ENCODE measurements at places on chromosomes 5 and 9.

GRCh38 chr9:96158909-96159575 is 142.9 kb downstream of the HSD17B3 start:
- DNase-seq, result no peak

DNA sequence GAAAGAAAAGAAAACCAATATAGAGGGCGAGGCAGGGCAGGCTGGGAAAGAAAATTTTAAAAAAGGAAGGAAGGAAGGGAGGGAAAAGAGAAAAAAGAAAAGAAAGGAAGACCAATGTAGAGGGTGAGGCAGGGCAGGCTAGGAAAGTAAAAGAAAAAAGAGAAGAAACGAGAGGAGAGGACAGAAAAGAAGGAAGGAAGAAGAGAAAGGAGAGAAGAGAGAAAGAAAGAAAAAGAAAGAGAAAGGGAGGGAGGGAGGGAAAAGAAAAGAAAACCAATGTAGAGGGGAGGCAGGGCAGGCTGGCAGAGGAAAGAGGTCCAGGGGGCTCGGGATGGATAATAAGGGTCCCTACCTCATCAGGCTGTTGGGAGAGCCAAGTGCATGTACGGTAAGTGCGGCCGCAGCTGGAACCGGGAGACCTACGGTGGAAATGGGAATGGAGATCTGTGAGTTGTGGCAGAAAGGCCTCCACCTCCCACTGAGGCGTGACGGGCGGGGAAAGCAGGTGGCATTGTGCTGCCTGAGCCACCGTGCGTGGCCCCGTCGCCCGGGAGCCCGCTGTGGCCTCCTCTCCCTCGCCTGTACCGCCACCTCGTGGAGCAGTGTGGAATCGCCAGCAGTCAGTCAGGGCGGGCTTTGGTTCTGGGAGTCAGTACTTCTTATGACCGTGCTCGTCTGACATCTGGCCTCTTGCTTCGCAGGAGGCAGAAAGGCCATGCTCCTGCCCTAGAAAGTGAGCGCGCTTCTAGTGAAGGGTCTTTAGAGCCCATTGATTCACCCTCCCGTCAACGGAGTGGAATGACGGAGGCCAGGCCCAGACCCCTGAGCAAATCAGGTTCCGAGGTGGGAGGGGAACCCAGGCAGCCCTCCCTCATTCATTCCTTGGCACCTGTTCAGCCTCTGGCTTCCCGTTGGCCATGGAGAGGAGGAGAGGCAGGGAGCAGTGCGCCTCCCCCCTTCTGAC is 10.4 kb upstream of the NHP2 start:
- DNase-seq, result peak; percentile 95

DNA sequence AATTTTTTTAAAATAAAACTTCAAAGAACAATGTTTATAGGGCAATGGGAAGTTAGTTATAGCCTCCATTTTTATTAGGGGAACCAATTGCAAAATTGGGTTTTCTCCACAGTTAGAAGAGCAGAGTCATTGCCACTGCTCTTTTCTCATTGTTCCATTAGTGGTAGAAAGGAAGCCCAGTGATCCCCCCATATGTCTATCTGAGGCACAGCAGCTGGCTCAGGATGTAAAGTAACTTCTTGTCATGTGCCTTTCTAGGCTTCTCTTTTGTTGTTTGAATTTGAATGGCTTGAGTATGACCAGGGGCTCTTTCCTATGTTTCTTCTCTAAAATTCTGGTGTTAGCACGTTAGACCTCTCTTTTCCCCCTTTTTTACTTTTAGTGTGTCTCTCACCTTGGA is 61.2 kb downstream of the UBAP1 start:
- no peak for DNase-seq

DNA sequence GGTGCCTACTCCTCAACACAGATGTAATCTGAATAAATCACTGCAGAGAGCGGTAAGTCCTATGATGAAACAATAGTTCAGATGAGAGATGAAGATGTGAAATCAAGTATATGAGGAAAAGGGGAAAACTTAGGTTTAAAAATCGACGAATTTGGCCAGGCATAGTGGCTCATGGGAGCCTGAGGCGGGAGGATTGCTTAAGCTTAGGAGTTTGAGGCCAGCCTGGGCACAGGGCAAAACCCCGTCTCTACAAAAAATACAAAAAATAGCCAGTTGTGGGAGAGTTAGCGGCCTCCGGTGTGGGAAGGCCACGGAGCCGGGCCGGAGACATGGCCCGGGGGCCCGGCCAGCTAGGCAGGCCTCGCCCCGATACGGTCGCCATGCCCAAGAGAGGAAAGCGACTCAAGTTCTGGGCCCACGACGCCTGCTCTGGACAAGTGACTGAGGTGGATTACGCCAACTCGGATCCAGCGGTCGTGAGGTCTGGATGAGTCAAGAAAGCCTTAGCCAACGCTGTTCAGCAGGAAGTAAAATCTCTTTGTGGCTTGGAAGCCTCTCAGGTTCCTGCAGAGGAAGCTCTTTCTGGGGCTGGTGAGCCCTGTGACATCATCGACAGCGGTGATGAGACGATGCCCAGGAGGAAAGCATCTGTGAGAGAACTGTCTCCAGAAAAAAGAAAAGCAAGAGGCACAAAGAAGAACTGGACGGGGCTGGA is 62.8 kb upstream of the SUB1 start:
- no peak for DNase-seq

- DNase-seq, result peak; percentile 51
Measured at GRCh38 chr9:130834371-130835336, at the start of gene ABL1. TSS of gene ABL1 (plus strand) at chr9:130835254. CDS start at chr9:130835447, 193 bp downstream.

DNA sequence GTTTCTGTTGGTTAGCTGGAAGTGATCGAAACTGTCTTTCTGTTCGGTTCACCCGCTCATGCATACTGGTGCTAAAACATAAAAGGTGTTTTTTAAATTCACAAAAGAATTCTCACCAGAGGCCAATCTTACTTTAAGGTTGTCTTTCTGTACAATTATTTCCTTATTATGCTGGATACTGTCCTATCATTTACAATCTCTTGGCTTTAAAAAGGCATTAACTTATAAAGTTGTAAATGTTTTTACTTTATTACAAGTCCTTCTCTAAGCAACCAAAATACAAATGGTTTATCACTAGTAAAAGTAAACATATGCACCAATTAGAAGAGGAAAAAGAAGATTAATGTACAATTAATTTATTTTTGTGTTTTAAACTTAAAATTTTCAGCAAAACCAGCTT is 10.7 kb downstream of the CARNMT1 start:
- DNase-seq, result no peak

DNA sequence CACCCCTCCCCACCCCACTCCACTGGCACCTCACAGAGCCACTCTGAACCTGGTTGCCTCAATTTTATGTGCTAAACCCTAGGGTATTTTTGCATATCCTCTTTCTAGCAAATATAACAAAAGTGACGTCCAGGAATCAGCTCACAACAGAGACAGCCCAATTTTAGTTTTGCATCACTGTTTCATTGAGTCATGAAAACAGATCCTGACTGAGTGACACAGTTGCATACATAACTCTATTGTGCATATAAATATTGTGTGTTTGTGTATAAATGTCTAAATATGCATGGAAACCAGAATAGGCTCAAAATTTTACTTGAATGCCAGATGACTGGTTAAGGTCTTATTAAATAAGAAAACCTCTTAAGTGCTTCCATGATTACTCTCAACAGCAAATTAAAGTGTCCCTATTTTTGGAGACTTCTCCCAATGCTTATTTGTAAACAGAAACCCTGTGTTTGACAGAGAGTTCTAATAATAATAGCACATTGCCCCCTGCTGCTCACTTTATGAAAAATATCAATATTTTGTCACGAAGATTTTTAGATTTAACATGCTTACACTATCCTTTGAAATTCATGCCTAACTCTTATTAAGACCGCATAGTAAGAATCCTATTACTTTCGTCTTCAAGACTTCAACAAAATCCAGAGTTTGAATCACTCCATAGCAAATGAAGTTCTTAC is 75.5 kb upstream of the PRRC1 start:
- DNase-seq, result no peak

DNA sequence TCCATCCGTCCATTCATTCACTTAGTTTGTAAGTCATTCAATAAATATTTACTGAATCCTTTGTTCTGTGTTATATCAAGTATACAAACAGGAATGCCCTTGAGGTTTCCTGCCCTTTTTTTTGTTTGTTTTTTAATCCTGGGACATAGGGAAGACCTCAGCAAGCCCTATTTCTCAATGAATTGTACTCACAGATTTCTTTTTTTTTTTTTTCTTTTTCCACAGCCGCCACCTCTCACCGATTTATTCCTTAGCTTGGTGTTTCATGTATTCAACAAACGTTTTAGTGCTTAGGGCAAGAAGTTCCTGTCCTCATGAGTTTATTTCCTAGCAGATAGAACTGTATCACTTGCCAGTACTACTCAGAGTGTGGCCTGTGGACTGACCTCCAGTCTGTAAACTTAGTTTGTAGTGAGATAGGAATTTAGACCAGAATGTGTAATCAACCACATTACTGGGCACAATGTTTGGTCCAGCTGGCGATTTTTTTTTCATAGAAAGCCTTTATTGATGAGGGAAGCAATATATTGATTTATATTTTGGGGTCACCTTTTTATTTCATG is 35.4 kb upstream of the C5orf47 start:
- no peak for DNase-seq

GRCh38 chr9:133477992-133478850 is 678 bp downstream of the SLC2A6 start:
- no peak for DNase-seq

DNA sequence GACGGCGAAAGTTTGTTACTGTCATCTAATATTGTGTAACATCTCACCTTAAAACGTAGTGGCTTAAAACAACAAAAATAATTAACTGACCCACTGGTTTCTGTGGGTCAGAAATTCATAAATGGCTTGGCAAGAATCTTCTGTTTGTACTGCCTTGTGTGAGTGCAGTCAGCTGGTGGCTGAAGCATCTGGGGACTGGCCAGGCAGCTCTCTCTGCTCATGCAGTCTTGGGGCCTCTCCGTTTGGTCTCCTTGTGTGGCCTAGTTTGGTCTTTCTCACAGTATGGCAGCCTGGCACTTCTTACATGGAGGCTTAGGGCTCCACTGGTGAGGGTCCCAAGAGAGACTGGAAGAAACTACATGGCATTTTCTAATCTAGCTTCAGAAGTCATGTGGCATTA is 49.0 kb upstream of the CTXN3 start:
- DNase-seq, result no peak

DNA sequence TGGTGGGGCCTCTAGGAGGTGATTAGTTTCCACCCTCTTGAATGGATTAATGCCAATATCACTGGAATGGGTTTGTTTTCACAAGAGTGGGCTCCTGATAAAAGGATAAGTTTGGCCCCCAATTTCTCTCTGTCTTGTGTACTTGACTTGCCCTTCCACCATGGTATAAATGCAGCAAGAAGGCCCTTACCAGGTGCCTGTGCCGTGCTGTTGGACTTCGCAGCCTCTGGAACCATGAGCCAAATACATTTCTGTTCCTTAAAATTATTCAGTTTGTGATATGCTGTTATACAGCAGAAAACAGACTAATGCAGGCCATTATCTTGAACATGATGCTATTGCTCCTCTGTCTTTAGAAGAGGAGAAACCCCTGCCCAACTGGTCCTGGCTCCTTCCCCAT is 17.8 kb upstream of the BRD3 start:
- no peak for DNase-seq

GRCh38 chr5:74146796-74147195 is 493.7 kb downstream of the ENC1 start:
- no peak for DNase-seq

- no peak for DNase-seq
Measured at GRCh38 chr5:95410279-95410678, 19.1 kb downstream of the FAM81B start.

DNA sequence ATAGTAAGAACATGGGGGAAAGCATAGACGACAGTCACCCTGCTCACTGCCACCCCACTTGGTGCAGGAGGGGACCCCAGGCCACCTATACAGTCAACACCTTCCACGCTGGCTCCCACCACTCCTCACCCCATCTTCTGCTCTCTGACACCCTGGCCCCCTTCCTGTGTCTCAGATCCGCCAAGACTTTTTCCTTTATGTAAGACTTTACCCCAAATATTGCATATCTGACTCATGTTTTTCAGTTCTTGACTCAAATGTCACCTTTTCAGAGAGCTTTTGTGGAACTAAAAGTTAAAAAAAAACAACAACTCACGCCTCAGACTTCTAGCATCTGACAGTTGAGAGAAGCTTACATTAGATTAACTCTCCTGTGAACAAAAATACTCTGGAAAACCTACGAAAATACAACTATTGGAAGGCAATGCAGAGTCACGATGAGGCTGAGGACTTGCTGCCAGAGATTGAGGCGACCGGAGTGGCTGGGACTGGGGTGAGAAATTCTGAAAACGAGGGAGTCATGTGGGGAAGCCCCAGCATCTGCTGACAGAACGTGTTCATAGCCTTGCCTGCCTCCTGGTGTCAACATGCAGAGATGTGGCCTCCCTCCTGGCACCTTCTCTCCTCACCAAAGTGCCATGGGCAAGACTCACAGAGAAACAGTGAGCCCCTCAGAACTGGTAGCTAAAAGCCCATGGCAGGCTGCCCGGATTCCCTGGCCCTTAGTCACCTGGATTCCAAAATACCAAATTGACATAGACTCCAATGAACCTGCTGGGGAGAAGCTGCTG is 22.4 kb upstream of the FCN2 start:
- no peak for DNase-seq

GRCh38 chr9:108835831-108836230 is 20.0 kb downstream of the ACTL7B start:
- no peak for DNase-seq

DNA sequence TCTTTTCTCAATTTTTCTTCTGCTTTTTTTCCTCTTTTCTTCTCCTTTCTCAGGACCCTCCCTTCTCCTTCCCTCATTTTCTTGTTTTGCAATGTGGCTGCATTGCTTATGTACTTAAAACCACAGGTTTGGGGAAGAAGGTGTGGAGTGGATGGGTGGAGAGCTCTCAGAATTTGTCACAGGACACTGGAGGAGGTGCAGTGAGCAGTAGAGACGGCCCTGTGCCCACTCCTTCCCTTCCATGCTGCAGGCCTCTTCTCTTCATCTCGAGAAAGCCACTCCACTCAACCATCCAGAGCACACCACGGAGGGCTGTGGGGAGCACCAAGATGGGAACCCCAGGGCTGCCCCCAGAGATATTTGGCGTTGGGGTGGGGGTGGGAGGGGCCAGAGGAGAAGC is 92.3 kb downstream of the FSTL4 start:
- DNase-seq, result no peak
